ENCODE measurements at places on chromosomes 1 and 21. TPM values are rescaled to one million over a fixed set of nuclear protein-coding genes. Genes with fewer than 3 reads are reported as not detected.

The OR2L13 gene
- total RNA-seq, result not detected

GRCh38 chr1:235741294-235741693, 91.7 kb upstream of the GNG4 start:
- no peak for DNase-seq

DNA sequence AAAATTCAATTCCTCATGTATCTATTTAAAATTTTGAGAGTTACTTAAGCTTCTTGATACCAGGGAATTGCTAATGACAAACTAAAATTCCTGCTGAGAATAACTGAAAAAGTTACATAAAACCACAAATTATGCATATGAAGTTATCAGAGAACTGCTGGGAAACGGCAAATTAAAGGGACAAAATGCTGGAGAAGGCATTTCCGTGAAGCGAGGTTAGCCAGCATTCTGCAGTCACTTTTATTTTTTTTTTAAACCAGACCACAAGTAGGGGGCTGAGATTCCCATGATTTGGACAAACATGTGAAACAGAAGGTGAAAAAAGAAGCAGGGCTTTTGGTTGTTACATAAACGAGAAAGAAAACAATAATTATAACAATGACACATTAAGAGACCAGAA, 737.6 kb upstream of the CHRM3 start:
- no peak for DNase-seq

DNA sequence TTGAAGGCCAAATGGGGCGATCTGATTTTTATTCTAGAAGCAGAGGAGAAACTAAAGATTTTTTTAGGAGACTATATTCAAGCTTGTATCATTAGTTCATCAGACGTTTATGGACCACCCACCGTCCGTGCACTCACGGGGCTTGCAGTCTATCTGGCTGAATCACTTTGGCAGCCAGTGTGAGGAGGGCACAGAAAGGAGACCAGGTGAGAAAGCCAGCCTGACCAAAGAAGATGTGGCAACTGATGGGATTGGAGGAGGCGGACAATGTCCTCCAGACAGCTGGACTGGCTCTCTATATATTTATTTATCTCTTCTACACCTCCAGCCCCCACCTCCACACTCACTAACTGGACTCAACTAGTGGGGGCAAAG, 822 bp upstream of the ELOVL1 start:
- DNase-seq, result no peak

- DNase-seq, result no peak
Observed at GRCh38 chr1:154845174-154845573, 24.9 kb downstream of the KCNN3 start.
